ENCODE measurements at places on chromosomes 11 and 22.

GRCh38 chr22:40033586-40034380, 39.0 kb downstream of the FAM83F start:
- peaks cover 8% of the 10 kb centered on the region for H3K4me1 ChIP-seq
- no peak overlapping the region for H3K4me3 ChIP-seq
- no peak for DNase-seq
- no peak overlapping the region for H3K27ac ChIP-seq

DNA sequence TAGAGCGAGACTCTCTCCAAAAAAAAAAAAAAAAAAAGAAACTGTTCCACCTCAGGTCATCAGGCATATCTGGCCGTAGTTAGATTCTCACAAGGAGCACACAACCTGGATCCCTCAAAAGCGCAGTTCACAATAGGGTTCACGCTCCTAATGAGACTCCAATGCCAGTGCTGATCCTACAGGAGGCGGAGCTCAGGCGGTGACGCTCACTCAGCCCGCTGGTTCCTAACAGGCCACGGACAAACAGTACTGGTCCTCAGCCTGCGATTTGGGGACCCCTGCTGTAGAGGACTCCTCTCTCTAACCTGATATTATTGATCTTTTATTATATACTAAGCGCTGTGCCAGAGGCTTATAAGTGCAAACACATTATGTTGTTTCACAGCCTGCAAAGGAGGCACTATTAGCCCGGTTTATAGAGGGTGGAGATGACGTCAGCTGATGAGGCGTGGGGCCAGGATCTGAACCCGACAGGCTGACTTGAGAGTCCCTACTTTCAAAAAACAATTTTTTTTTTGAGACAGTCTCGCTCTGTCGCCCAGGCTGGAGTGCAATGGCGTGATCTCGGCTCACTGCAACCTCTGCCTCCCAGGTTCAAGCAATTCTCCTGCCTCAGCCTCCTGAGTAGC, 4.9 kb upstream of the MAFF start:
- H3K27ac ChIP-seq = no peak overlapping the region
- no peaks in the 10 kb centered on the region for H3K36me3 ChIP-seq
- H3K4me3 ChIP-seq = no peak overlapping the region
- DNase-seq = no peak

DNA sequence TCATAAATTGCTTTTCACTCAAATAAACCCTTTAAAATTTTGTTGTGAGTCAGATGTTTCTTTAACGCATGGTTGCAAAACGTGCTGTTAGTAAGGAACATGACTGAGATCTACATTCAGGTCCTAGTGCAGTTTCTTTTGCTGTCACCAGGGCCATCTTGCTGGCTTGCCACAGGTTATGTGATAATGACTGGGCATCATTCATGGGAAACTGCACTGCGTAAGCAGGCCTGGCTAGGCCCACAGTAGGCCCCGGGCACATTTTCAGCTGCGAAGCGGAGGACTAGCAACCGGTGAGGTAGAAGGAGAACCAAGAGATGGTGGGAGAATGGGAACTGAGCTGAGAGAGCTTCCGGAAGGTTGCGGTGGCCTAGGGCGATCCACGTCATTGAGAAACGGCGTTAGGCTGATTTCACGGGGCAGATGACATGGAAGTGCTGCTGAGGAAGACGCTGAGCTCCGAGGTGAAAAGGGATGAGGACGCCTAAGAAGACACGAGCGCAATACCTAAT, 3.2 kb upstream of the KLHDC7B start:
- peaks cover 62% of the 10 kb centered on the region for H3K4me1 ChIP-seq
- no peaks in the 10 kb centered on the region for H3K36me3 ChIP-seq
- peak overlapping the region; percentile 88 for H3K27ac ChIP-seq
- DNase-seq = no peak
- H3K27me3 ChIP-seq = no peaks in the 10 kb centered on the region

DNA sequence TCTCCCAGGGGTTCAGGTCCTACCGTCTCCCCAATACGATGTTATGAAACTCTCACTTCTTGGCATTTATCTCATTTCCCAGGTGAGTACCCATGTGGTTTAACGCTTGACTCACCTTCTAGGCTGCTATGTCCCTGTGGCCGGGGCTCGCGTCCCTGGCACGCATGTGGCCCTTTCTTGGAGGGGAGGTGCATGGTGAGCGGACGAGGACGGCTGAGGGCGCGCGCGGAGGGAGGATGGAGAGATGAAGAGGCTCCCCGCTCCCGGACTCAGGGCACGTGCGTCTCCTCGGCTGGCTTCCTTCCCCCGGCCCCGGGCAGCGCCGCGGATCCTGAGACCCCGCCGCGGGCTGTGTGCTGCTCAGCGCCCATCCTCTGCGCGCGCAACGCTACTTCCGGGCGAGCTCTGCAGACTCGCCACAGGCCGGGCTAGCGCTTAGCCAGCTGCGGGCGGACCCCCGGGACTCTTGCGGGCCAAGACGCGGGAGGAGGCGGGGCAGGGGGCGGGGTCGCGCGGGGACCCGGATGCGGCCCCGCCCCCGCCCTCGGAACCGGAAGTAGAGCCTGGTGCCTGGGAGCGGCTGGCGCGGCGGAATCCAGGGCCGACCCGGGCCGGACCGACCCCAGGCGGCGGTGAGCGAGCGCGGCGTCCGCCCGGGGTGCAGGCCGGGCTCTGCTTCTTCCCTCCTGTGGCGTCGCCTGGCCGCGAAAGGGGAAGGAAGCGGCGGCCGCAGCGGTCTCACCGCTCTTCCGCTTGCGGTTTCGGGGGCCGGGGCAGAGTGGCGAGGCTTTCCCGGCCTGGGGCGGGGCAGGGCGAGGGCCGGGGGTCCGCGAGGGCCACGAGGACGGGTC, at the start of gene CTTN:
Gene CTTN, plus strand, starts transcription at position 547 of the 851 bp plus-strand sequence. CDS start 8,769 bp downstream, outside the sequence.
- peak within 1 kb of the TSS; percentile 83 for H3K4me3 ChIP-seq
- DNase-seq = peak; percentile 54
- peaks cover 7% of the 10 kb centered on the region for H3K36me3 ChIP-seq
- peaks cover 51% of the 10 kb centered on the region for H3K27me3 ChIP-seq
- H3K27ac ChIP-seq = peak within 1 kb of the TSS; percentile 54
- peaks cover 28% of the 10 kb centered on the region for H3K4me1 ChIP-seq

DNA sequence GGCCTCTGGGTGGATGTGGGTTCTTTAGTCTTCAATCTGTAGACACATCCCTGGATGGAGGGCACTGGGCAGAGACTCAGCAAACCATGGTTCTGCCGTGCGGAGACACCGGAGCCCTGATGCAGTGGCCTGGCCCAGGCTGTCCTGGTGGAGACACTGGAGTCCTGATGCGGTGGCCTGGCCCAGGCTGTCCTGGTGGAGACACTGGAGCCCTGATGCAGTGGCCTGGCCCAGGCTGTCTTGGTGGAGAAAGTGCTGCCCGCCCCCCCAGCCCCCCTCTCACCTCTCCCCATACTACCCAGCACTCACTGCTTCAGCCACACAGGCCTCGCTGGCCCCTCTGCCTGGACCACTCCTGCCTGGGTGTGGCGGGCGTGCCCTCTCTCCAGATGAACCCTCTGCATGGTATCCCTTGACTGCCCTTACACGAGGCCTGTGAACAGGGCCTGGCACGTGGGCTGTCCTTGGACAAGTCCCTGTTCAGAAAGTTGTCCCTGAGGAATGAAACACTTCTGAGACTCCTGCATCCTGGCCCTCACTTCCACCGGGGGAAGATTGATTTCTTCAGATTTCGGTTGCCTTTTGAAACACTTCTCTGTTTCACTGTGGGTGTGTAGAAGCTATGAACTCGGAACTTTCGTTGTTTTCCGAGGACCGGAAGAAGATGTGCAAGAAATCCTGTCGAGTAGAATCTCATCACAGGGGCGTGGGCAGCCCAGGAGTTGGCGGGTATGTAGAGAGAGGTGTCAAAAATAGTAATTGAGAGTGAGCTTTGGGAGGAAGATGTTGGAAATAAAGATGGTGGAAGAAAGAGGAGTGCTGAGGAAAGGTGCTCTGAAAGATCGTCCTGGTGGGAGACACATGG, 26.2 kb downstream of the IGHMBP2 start:
- no peaks in the 10 kb centered on the region for H3K4me1 ChIP-seq
- no peak for DNase-seq
- H3K27me3 ChIP-seq = no peaks in the 10 kb centered on the region
- no peak overlapping the region for H3K27ac ChIP-seq
- no peak overlapping the region for H3K4me3 ChIP-seq

GRCh38 chr22:28630177-28630574, 49.5 kb downstream of the TTC28 start:
- H3K36me3 ChIP-seq = no peaks in the 10 kb centered on the region
- no peak for DNase-seq
- no peak overlapping the region for H3K4me3 ChIP-seq

DNA sequence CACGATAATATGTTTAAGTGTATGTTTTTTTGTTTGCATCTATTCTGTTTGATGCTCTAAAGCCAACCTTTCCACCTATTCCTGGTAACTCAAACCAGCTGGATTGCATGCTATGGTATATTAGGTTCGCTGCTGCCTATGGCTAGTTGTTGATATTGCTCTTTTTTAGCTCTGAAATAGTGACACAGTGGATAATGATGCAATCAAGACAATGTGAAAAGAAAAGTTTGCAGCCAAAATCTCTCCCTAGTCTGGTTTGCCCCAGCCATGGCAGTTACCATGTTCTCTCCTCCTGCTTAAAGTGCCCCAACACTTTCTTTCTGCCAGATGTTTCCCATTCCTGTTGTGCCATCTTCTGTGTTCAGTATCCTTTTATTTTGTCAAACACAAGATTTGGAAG, 269.7 kb downstream of the DYNC2H1 start:
- H3K4me1 ChIP-seq = no peaks in the 10 kb centered on the region
- H3K4me3 ChIP-seq = no peak overlapping the region
- no peaks in the 10 kb centered on the region for H3K36me3 ChIP-seq
- no peaks in the 10 kb centered on the region for H3K27me3 ChIP-seq

DNA sequence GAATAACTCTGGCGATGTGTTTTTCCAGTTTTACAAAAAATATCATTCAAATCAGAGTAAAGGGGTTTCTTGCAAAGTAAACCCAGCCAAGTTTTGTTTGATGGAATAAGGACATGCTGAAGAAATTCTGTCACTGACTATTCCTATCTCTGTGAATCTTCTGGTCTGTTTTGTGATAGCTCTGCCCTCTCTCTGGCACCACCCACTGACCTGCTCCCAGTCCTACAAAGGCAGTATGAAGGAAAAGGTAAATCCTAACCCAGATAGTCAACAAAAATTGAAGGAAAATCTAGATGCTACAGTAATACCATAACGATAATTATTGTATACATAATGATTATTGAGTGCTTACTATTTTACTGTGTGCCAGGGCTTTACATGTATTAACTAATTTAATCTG, 76.3 kb upstream of the TP53AIP1 start:
- H3K4me1 ChIP-seq = peaks cover 14% of the 10 kb centered on the region
- H3K27me3 ChIP-seq = peaks cover 15% of the 10 kb centered on the region
- H3K36me3 ChIP-seq = no peaks in the 10 kb centered on the region
- DNase-seq = no peak
- H3K4me3 ChIP-seq = no peak overlapping the region

DNA sequence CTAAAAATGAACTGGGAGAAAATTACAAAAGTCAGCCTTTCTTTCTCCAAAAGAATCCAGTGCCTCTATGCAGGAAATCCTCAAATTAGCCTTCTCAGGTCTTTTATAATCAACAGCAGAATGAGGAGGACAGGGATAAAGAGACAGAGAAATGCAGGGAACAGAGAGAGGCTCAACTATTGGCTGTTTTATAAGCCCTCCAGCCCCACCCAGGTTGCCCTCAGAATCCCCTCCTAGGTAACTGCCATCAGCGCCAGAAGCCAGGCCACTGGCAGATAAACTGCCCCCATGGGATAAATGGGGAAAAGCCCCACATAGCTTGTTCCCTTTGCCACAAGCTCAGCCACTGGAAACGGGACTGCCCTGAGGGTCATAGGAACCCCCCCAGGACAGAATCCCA, 10.9 kb upstream of the HMOX1 start:
- H3K4me3 ChIP-seq = no peak overlapping the region
- H3K27ac ChIP-seq = no peak overlapping the region
- no peak for DNase-seq
- H3K27me3 ChIP-seq = peaks cover 17% of the 10 kb centered on the region

DNA sequence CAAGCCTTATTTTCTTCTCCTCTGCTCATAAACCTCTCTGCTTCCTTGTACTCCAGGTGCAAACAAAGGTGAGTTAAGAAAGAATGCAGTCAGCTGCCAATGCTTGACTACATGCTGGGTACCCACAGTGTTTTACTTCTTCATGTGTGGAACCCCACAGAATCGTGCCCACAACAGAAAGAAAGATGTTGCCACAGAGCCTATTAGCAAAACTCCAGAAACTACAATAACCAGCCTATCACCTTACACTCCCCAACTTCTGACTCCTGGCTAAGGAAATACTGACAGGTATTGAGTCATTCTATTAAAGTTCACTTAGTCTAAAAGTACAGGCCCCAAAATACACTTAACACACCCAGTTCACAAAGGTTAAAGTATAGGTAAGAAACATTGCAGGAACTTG, 56.9 kb upstream of the CCDC89 start:
- no peaks in the 10 kb centered on the region for H3K27me3 ChIP-seq
- no peak overlapping the region for H3K4me3 ChIP-seq
- no peak overlapping the region for H3K27ac ChIP-seq
- DNase-seq = no peak

DNA sequence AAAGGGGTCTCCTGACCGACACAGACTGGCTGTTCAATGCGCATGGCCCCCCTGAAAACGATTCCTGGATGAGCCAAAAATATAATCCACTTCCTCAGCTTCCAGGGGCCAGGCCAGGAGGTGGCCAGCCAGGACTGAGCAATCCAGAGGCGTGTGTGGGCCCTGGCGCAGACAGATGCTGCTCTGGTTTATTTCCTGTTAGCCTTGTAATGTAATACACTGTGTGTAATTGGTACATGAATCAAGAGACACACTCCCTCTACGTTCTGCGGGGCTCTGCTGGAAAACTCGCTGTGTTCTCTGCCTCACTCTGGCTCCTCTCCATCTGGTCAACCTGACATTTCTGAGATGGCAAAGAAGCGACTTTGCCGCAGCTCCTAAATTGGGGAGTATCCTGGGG, 26.3 kb upstream of the ISX start:
- no peak overlapping the region for H3K4me3 ChIP-seq
- no peaks in the 10 kb centered on the region for H3K36me3 ChIP-seq
- H3K27me3 ChIP-seq = no peaks in the 10 kb centered on the region
- no peaks in the 10 kb centered on the region for H3K4me1 ChIP-seq

GRCh38 chr11:116688202-116688540, 84.6 kb downstream of the BUD13 start:
- peaks cover 6% of the 10 kb centered on the region for H3K27me3 ChIP-seq
- no peaks in the 10 kb centered on the region for H3K4me1 ChIP-seq
- H3K4me3 ChIP-seq = no peak overlapping the region
- no peak for DNase-seq
- no peaks in the 10 kb centered on the region for H3K36me3 ChIP-seq

DNA sequence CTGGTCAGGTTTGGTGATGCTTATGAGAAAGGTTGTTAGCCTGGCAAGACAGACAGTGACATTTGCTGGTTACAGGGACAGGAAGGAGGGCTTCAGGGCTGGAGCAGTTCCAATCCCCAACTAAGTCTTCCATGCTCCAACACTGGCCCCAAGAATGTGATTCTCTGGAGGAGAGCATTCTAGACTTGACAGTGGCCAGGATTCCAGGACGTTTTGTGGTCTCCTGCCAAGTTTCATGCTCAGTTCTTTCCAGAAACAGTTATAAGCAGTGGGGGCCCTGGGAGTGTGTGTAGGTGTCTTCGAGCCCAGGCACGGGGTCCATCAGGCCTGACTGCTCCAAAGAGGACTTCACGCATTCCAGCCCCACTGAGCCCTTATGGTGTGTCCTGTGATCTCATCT, 8.9 kb upstream of the GRK3 start:
- H3K36me3 ChIP-seq = no peaks in the 10 kb centered on the region
- no peak overlapping the region for H3K27ac ChIP-seq
- no peak for DNase-seq
- H3K4me1 ChIP-seq = peaks cover 4% of the 10 kb centered on the region

Measured in activated T-helper 2 cell treated with anti-CD3 and anti-CD28 coated beads, Interferon-gamma antibody, Interleukin-2, Interleukin-4, amounts not matched to agents 10 μg/mL and 5 μg/mL and 100 μg/mL, durations not matched to agents 14 hours and 24 hours and 36 hours (primary cell).